Activated CD4-positive, CD25-positive, alpha-beta regulatory T cell treated with anti-CD3 and anti-CD28 coated beads, Interleukin-2, amount 50 U/mL, for 16 hours (primary cell): ENCODE measurements at places on chromosomes 6 and 20.

DNA sequence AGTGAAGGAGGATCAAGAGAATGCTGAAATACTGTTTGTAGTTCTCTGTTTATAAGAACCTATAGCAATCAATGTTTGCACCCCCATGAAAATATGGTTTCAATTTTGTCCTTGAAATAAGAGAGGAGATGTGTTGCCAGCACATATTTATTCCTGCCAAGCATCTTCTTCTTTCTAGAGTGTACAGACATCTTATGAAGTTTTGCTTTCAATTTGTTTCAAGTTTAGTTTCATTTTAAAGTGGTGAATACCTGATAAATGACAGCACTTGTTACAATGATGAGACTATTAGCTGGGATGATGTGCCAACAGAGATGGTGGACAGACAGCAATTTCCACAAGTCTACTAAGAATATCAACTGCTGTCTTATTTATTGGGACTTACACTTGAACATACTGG lies 39.2 kb upstream of the CENPW start:
- DNase-seq = no peak

DNA sequence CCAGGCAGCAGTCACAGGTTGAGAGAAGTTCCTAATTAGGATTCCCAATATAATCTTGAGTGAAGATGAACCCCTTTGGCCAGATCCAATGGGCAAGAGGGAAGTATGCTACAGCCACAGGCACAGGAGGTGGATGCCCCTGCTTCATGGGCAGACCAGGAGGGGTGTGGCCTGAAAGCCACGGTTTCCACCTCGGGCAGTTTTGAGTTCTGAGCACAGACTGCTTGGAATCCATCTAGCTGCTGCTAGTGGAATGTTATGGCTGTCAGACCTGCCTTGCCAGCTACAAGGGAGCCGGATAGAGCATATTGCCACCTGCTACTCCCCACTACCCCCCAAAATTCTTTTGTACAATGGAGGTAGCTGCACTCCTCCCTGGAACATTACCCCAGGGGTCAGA lies 672.9 kb downstream of the HACE1 start:
- no peak for DNase-seq

- DNase-seq = no peak
These were observed 9.9 kb downstream of the SERAC1 start for GRCh38 chr6:158158123-158158522.

DNA sequence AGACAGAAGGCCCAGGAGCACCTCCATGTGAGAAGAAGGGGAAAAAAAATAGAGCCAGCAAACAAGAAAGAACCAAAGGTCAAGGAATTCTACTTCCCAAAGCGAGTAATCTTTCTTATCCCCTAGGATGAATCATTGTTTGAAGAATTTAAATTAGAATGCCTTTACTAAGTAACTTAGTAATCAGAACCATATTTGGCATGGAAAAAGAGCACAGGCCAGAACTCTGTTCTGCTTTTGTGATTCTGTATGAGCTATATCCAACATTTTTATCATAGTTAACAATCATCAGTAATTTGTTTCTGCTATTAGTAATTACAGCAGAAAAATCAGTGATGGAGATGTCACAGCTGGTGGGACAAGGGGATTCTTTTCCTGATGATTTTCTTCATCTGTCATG lies 228.8 kb upstream of the FAM83B start:
- no peak for DNase-seq

- no peak for DNase-seq
These were observed 47.9 kb upstream of the ID4 start for GRCh38 chr6:19789100-19789803.

- no peak for DNase-seq
These were observed 3.1 kb downstream of the PLCG1 start for GRCh38 chr20:41140226-41141133.

- no peak for DNase-seq
These were observed 44.9 kb upstream of the TLDC2 start for GRCh38 chr20:36830791-36831691.

DNA sequence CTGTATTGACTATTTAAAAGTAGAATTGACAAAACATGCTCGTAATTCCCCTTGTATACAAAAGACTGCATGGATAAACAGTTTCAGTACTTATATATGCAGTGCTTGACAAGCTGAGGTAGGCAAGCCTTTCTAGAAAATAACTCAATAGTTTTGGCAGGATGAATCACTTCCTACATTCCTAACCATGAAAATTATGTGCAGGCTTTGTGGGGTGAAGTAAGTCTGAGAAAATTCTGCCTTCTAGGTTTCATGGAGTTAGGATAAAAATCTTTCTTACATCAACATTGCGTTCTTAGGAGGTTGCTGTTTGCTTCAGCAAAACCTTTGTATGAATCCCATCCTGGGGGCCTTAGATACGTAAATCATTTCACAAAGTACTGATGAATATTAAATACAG lies 801.4 kb upstream of the EYS start:
- no peak for DNase-seq

- no peak for DNase-seq
These were observed 1.7 kb downstream of the TULP1 start for GRCh38 chr6:35510916-35511561.

DNA sequence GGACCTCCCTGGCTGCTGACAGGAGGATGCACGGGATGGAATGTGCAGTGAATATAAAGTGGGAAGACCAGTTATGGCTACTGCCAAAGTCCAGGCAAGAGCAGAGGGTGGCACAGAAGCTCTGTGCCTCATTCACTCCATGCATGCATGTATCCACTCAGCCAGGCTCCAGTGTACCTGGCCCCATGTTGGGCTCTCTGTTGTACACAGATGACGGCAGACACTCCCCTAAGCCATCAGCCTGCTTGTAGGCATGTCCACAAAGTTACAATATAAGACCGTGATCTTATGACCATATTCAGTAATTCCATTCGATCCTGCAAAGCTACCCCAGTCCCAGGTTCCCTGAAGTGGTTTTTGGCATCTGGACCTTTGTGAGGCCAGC lies 116.8 kb downstream of the PREX1 start:
- DNase-seq = no peak

GRCh38 chr20:20241976-20242375 lies 125.9 kb upstream of the INSM1 start:
- no peak for DNase-seq

DNA sequence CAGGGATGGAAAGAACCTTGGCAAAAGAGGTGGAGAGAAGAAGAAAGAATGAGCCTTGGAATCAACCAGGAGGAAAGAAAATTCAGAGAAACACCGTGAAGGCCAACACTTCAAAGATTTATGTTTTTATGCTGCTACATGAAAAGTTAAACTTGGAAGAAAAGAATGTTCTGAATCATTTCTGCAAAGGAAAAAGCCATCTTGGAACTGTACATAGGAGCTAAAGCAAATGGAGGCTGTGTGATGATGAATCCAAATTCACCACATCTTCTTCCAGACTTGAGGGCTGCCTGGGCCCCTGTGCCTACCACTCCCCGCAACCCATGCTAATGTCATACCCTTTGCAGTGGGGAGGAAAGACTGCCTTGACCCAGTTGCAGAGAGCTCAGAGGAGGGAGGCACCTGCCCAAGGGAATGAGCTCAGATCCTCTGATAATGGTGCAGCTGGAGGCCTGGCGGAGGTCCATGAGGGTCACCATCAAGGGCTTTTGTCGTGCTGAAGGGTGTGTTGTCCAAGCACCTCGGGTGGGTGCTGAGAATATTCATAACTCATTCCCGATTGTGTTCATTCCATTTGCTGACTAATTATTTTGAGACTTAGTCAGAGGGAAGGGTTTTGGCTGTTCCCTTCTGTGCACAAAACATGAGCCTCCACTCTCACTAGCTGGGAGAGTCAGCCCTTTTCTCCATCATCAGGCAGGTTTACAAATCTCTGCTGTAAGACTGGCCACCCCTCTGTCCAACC lies 245.8 kb upstream of the JAG1 start:
- DNase-seq = no peak

DNA sequence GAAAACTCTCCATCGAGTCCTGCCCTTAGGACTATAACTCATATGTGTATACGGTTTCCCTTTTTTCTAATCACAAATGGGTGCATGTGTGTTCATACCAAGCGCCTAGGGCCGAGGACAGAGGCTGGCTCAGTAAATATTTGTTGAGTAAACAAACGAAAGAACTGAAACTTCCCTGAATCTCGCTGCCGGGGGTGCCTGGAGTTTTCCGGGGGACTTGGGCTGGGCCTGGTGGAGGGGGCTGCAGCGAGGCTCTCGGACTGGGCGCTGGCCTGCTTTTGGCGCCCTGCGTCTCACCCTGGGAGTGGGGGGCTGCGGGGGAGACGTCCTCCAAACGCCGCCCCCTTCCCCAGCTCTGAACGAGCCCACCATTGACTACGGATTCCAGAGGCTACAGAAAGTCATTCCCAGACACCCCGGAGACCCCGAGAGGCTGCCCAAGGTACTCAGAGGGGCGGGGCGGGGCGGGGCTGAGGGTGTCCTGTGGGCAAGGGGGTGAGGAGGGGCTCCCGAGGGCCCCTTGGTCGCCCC lies 49.0 kb downstream of the CPXM1 start:
- DNase-seq = no peak

- no peak for DNase-seq
These were observed 58.7 kb downstream of the AGPAT4 start for GRCh38 chr6:161215193-161215592.

DNA sequence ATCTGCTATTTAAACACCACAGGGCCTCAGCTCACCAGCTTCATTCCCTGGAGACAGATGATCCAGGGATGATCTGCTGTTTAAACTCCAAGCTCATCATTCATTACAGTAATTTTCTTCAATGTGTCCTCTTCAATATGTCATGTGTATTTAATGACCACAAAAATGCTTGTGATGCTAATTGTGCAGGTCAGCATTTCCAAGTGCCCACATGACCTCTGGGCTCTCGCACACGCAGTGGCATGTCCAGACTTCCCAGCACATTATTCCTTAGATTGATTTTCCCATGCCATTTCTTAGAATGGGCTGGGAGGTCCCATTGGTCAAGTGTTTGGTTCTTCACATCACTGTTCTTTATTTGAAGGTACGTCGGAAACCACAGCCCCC lies 434.4 kb downstream of the HAO1 start:
- no peak for DNase-seq

DNA sequence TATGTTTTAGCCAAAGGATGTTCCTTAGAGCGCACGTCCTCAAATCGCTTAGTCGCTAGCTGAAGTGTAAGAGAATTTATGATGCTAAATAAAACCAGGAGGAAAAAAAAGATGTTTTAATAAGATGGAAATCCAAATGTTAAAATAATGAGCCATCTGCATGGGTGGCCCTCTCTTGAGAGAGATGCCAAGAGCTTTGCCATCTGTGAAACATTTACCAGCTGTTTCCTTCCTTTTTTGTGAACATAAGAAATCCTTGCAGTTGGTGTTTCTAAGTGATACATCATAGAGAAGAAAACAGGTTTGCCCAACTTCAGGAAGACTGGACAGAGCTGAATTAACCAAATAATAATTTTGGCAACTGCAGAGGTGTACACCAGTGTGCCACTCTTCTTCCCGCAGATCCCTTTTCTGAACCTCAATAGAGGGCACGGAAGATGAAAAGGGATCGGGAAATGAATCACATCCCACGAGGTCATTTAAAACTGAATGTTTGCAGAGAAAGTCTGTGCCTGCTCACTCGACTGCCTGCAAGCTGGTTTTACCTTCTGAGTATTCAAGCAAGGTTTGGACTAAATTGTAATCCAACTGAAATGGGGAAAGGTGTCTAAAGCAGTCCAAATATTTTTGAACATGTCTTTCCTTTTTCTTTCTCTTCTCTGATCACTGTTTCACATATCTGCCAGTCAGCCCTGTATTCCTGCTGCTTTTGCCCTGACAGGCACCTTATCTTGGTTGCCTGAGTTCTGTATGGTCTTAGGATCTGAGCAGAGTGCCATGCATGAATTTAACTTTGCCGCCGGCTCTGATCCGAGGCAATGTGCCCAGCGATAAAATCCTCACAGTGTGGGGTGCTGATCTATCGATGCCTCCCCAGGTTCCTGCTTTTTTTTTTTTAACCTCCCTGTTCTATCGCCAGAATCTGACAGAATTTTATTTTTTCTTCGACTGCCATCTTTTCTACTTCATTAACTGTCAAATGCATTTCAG lies 35.5 kb upstream of the TSHZ2 start:
- no peak for DNase-seq

GRCh38 chr6:53979468-53980067 lies 131.7 kb upstream of the MLIP start:
- no peak for DNase-seq

DNA sequence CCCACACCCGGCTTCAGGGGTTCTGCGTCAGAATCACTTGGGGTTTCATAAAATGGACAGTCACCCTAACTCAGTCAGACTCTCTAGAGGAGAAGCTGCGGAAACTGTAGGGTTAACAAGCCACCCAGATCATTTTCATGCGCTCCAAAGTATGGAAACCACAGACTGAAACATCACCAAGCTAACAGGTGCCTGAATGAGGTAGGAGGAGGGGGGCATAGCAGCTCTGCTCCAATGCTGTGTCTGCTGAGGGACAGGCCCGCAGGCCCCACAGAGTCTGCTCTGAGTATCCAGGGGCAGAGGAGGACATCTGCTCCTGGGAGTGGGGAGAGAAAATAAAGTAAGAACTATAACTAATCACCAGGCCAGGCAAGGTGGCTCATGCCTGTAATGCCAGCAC lies 97.1 kb upstream of the AKAP12 start:
- DNase-seq = no peak

GRCh38 chr6:37041521-37041920 lies 36.1 kb downstream of the FGD2 start:
- no peak for DNase-seq

DNA sequence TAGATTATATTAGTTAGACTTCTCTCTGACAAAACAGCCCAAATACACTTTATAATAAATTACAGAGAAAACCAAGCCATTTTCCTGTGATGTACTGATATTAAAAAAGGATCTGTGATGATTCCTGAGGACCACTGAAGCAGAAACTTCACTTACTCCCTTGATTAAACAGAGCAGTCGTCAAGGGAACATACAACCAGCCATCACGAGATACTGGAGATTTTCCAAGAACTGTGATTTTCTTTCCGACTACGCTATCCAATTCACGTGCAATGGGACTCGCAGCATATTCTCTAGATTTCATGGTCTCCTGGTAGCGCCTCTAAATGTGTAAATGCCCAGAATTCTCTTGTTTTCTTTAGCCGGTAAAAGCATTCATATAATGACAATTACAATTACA lies 377.4 kb downstream of the PHF3 start:
- no peak for DNase-seq

- no peak for DNase-seq
These were observed 307.3 kb upstream of the SUPT3H start for GRCh38 chr6:45685076-45685475.

- no peak for DNase-seq
These were observed 35.6 kb upstream of the SDHAF4 start for GRCh38 chr6:70531133-70531532.

- DNase-seq = no peak
These were observed 45.6 kb downstream of the CENPW start for GRCh38 chr6:126385536-126385935.

DNA sequence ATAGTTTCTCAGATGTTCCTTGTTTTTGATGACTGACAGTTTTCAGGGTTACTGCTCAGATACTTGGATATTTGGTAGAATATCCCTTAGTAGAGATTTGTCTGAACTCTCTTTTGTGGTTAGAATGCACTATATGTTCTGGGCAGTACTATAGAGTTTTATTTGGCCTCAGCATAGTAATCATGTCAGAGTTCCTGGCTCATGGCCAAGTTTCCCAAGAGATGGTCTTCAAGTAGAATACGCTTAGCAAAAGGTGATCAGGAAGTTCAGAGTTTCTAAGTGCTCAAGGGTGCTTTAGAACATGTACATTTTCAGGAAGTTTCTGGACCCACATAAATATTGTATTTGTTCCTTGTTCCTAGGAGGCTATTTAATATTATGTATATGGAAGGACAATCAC lies 1209.7 kb upstream of the GJE1 start:
- DNase-seq = no peak

- DNase-seq = no peak
These were observed 160.7 kb downstream of the ZFAND3 start for GRCh38 chr6:37980222-37980595.
